ENCODE measurements at places on chromosomes 11 and 22. TPM values are rescaled to one million over a fixed set of nuclear protein-coding genes. Genes with fewer than 3 reads are reported as not detected.

GRCh38 chr11:130462101-130462885, 13.8 kb downstream of the ADAMTS15 start:
- DNase-seq: no peak

GRCh38 chr11:45527898-45528297, 137.5 kb downstream of the CHST1 start:
- DNase-seq: no peak

DNA sequence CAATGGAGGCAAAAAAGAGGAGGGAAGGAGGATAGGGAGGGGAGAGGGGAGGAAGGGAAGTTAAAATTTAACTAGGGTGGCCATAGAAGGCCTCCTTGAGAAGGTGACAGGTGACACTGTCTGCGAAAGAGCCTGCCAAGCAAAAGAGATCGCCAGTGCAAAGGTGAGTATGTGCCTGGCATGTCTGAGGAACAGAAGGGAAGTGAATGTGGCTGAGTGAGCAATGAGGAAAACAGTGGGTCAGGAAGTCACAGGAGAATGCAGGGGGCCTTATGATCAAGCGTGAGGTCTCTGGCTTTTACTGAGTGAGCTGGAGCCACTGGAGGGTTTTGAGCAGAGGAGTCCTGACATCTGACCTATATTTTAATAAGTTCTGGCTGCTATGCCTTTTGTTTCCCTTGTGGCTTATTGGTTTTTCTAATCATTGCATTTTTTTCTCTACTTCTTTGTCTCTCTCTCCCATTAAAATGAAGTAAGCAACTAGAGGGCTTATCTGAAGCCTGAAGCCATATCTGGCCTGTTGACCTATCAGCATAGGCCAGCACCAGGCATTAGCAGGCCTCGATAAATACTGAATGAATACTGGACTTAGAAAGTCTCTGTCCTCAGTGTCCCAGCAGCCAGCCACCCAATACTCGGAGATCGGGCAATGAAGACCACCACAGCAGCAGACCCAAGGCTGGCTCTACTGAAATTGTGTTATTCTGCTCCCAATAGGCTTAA, 5.6 kb downstream of the AP1B1 start:
- no peak for DNase-seq

- no peak for DNase-seq
These were observed 52.5 kb upstream of the TTC12 start for GRCh38 chr11:113261709-113262475.

DNA sequence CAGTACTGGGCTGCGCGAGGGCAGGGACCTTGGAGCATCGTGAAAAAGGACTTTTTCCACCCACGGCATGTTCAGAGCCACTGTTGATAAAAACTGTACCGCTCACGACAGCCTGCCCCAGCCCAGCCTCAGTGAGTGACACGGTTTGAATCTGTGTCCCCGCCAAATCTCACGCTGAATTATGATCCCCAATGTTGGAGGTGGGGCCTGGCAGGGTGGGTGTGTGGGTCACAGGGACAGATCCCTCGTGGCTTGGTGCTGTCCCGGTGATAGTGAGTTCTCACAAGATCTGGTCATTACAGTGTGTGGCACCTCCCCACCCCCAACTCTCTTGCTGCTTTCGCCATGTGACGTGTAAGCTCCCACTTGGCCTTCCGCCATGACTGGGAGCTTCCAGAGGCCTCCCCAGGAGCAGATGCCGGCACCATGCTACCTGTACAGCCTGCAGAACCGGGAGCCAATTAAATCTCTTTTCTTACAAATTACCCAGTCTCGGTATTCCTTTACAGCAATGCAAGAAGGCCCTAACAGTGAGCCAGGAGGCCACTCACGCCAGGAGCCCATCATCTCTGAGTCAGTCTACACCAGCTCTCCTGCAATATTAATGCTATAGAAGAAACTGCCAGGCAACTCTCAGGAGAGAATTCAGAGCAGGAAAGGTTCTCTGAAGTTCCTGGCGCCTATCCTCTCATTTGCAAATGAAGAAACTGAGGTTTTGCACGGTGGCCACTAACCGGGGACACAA, 1.3 kb downstream of the TOLLIP start:
- no peak for DNase-seq

Gene CDC42BPG
- total RNA-seq: 1.2 TPM

Gene PLA2G3
- total RNA-seq: not detected

Gene SYCE3
- total RNA-seq: not detected
